ENCODE measurements at places on chromosomes 1 and 21.

GRCh38 chr1:178849918-178850317 lies 21.0 kb downstream of the ANGPTL1 start:
- DNase-seq, result no peak

DNA sequence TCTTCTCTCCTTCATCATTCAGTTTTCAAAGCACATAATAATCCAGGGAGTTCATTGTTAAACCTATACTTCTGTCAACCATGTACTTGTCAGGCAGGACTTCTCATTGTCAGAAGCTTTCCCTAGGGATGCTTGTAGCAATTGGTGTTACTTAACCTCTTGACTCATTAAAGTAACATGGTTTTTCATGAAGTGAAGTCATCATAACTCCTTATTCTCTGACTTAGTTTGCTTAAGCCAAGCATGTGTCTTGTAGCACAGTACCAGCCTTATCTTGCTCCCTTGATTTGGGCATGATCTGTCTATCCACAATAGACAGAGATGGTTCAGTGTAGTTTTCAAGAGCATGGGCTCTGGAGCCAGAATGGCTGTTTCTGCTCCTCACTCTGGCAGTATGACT lies 45.3 kb downstream of the LRIG2 start:
- no peak for DNase-seq

DNA sequence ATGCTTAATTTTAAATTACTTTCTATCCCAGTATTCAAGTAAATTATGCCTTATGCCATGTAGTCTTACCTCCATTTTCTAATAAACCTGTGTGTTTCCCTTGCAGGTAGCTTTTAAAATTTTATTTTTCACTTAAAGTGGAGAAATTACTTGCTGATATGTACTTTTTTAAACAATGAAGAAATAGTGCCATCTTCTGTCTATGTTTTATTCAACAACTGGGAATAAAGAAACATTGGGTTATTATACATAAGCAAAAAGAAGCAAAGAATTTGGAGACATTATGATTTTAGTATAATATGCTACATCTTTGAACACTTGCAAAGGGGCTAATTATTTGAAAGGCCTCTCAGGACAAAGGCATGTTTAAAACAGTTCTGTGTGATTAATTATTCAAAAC lies 1912.9 kb downstream of the MRPL39 start:
- no peak for DNase-seq

- DNase-seq, result no peak
Measured at GRCh38 chr1:173753830-173754229, 39.0 kb downstream of the KLHL20 start.

DNA sequence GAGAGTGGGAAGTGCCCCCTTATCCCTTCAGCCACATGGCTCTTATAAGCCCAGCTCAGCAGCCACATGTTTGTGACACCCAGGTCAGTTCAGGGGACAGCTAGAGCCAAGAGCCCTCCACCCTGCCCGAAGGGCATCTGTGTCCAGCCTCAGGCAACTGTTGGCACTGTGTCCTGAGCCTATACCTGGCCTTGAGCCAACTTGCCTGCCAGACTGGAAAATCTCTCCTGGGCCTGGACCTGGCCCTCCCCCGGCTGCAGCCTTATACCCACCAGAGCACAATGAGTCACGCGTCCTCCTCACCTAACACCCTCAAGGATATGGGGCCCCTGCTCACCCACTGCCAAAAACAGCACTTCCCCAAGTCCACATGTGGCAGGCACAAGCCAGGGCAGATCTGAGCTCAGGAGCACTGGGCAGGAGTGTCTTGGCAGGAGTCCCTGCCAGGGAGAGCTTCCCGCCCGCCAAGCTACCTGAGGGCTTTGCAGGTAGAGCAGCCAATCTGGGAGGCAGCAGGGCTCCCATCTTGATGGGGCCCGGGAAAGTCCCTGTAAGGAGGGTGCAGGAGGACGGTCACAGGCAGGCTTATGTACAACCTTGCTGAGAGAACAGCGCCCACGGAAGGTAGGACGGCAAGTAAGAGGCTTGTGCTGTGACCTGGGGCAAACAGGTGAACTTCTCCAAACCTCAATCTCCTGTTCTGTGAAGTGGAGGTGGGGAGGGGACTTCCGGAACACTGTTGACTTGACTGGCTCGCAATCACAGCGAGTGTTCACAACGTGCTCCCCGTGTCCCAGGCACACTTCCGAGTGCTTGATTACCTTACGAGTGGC lies 19.8 kb upstream of the HSPG2 start:
- DNase-seq, result peak; percentile 72

DNA sequence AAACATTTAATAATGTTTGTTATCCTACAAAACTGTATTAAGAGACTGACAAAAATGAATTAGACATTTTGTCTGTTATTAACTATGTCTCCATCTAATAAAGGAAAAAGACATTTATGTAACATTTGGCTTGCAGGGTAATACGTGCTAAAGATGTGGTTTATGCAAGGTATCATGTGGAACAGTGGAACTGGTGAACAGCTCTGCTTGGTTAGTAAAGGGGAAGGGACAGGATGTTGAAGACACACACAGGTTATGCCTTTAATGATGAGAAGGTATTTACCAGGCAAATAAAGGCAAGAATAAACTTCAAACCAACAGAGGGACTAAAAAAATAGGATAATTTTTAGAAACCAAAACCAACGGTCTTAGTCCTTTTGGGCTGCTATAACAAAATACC lies 93.1 kb downstream of the UCHL5 start:
- DNase-seq, result no peak

DNA sequence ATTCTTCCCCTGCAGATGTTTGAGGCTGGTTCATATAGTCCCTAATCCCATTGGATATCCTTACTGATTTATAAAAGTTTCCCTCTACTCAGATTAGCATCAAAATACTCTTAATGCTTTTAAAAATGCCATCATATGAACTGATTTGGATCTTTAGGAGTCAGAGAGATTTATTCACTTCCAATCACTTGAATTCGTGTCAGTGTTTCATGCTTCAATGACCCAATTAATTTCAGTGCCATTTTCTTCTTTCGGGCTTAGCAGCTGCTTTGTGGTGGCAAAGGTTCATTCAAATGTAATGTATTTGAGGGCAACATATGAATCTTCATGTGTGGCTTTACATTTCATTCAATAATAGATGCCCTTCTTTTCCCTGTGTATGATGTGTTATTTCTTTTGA lies 2.2 kb upstream of the TSEN15 start:
- DNase-seq, result no peak

DNA sequence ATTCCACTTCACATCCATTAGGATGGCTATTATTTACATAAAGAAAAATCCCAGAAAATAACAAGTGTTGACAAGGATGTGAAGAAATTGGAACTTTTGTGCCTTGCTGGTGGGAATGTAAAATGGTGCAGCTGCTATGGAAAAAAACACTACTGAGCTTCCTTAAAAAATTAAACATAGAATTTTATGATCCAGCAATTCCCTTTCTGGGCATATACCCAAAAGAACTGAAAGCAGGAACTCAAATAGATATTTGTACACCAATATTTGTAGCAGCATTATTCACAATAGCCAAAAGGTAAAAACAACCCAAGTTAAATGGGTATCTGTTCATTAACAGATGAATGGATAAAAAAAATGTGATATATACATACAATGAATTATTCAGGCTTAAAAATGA lies 45.6 kb downstream of the WNT2B start:
- no peak for DNase-seq

GRCh38 chr1:16158993-16159831 lies 3.3 kb upstream of the EPHA2 start:
- DNase-seq, result no peak

GRCh38 chr21:23801292-23801691 lies 1806.0 kb downstream of the MRPL39 start:
- DNase-seq, result no peak

GRCh38 chr1:25779894-25780293 lies 20.1 kb upstream of the SELENON start:
- DNase-seq, result no peak

- no peak for DNase-seq
Measured at GRCh38 chr1:40314721-40315238, 2.3 kb downstream of the COL9A2 start.

DNA sequence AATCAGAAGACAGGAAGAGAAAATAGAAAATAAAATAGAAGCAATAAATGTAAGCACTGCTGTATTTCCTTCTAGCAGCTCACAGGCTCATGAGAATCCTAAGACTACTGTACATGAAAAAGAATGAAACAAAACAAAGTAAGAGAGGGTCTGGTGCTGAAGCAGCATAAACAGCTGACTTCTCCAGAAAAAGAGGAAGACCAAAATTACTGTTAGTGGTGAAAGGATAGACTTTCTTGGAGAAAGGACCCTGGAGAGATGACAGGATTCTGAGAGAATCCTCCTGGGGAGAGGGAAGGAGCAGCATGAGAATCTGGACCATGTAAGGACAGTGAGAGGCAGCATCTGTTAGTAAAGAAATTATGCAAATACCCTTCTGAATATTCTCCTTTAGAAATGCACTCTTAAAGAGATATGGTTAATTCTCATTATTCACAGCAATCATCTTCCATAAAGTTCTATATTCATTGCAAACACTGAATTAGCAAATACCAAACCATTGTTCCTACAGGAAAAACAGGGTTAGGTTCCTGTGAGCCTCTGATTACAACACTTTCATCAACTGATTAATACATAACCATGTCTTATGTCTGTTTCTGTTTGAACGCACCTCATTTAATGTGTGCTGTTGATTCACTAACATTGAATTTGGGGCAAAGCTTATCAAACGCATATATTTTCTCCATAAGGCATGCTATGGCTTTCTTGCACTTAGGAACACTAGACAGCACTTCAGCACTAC lies 17.0 kb downstream of the SLC25A24 start:
- no peak for DNase-seq

DNA sequence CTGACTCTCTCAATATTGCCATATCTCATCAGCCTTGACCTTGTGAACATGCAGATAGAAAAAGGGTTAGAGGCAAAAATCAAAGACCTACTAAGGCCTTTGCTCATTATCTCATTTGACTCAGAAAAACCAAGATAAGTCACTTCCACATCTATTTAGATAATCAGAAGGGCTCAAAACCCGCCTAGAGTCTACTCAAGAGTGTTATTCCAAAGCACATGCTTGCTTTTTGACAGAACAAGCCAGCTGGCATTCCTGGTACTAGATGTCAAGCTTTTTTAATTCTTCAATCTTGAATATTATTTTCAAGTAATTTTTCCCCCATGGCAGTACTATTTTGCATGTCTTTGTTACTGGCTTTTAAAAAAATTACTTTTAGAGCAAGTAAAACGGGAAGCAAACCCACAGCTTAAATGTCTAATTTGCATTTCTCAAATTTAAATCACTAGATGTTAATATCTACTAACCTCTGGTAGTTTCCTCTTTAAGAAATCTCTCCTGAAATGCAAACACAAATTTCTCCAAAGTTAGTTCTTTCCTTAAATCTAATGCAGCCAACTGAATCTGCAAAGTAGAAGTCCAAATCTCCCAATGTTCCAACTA lies 51.5 kb downstream of the APP start:
- DNase-seq, result no peak

- DNase-seq, result no peak
Measured at GRCh38 chr1:51299185-51299885, 31.0 kb downstream of the TTC39A start.

GRCh38 chr1:116794804-116795481 lies 40.7 kb downstream of the CD2 start:
- no peak for DNase-seq

GRCh38 chr1:246647113-246647512 lies 77.1 kb upstream of the SCCPDH start:
- no peak for DNase-seq

DNA sequence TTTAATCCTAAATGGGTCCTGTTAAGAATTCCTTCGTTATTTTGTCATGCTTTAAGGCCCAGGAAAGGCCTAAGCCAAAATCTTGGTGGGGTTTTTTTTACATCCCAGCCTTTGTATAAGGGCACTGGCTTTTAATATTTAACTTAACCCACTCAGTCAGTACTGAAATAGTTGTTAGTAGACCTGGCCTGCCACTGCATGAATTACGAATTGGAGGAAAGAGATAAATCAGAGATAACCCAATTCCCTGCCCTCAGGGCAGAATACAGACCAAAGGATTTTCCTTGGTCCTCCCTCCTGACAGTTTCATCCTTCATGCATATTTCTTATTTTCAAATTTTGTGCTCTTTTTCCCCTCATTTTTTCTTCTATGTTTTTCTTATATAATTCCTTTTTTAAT lies 193.0 kb downstream of the FASLG start:
- no peak for DNase-seq

- DNase-seq, result no peak
Measured at GRCh38 chr1:246642719-246643118, 76.5 kb downstream of the CNST start.

GRCh38 chr1:222711319-222712252 lies 705 bp downstream of the AIDA start:
- DNase-seq, result peak; percentile 70

- no peak for DNase-seq
Measured at GRCh38 chr1:68233202-68233601, 879 bp upstream of the WLS start.

- peak; percentile 28 for DNase-seq
Measured at GRCh38 chr1:236143104-236143948, 987 bp downstream of the GPR137B start.

DNA sequence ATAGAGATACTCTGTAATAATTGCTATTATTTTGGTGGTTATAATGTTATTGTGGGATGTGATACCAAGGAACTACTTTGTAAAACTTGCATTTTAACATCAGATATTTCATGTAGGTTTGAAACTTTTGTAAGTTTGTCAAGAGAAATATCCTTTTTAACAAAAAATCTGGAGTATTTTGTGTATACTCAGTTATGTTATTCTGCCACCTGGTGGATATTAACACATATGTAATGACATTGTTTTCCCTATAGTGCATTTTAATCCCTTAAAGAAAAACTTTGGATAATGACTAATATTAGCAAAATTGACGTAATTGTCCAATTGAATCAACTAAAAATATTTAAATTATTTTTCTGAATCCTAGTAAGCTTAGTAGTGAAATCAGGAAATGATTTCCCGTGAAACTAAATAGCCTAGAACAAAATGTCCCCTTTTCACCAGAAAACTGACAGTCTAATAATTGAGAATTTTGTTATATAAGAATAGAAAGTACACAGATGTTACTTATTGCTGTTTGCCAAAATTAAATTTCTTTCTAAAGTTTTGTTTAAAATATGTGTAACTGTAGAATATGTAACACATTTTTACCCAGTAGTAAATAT lies 39.6 kb downstream of the KCTD3 start:
- DNase-seq, result no peak

- no peak for DNase-seq
Measured at GRCh38 chr1:202076050-202076511, 46.6 kb upstream of the GPR37L1 start.

GRCh38 chr1:8283058-8283884 lies 34.6 kb upstream of the SLC45A1 start:
- DNase-seq, result no peak

DNA sequence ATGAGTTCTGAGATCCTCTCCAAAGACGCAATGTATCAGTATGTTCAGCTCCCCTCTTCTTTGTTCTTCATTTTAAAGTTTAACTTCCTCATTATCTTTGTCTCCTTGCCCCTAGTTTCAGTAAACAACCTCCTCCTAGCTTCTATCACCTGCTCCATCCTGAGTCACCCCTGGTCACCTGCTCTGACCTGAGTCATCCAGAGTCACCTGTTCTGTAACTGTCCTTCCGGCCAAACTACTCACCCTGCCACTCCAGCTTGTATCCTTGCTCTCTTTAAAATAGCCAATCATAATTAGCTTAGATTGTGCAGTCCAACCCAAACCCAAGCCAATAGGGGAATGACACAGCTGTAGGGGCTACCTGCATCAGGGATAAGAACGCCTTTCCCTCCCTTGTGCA lies 332.0 kb downstream of the OLFM3 start:
- no peak for DNase-seq
